ENCODE measurements at places on chromosomes 3 and 15.
A peak's percentile ranks its signal among the peaks of the same experiment; 100 is the strongest.

- no peak for DNase-seq
Measured at GRCh38 chr3:44159696-44160300, 81.9 kb upstream of the TOPAZ1 start.

GRCh38 chr3:149609595-149609994, 48.2 kb downstream of the WWTR1 start:
- no peak for DNase-seq

GRCh38 chr3:114666623-114667022, 372.8 kb downstream of the TIGIT start:
- no peak for DNase-seq

DNA sequence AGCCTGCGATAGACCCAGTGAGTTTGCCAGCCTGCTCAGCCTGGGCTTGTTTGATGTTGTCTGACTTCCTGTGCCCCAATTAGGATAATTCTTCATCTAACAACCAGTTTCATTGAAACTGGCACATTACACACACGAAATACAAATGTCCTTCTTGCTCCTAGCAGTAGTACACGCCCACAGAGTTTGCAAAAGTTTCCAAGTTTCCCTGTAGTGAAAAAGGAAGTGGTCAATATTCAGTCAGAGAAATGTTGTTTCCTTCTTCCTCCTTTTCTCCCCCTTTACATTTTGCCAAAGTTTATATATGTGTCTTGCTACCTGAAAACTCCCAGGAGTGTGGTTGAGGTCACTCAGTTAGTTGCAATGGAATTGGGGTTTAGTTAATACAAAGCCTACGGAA, 58.4 kb upstream of the LRTM1 start:
- no peak for DNase-seq

- peak; percentile 81 for DNase-seq
Measured at GRCh38 chr3:117059067-117059955, 349.7 kb downstream of the TUSC7 start.

- no peak for DNase-seq
Measured at GRCh38 chr3:143306407-143306806, 186.8 kb downstream of the CHST2 start.

GRCh38 chr3:140736863-140737460, 59.1 kb downstream of the TRIM42 start:
- DNase-seq = peak; percentile 48

DNA sequence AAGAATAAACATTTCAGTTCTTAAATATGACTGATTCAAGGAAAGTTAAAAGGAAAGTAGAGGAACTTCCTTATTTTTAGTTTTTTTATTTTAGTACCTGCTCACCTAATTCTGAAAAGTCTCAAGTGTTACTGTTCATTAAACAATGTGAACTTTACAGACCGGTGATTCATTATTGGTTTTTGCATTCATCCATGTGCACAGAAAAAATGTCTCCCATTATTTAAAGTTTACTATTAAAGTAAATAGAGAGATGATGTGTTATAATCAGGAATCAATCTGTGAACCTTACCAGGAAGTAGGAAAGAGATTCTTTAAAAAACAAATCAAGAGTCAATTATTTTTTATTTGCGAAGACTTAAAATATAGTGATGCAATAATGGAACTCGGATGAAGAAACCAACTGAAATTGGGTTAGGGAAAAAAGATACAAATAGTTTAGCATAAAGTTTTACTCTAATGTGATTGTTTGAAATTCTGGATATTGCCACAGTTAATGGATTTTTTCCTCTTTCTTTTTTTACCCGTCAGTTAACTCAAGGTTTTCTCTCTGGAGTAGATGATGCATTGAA, 119.4 kb upstream of the SAMMSON start:
- DNase-seq = no peak

DNA sequence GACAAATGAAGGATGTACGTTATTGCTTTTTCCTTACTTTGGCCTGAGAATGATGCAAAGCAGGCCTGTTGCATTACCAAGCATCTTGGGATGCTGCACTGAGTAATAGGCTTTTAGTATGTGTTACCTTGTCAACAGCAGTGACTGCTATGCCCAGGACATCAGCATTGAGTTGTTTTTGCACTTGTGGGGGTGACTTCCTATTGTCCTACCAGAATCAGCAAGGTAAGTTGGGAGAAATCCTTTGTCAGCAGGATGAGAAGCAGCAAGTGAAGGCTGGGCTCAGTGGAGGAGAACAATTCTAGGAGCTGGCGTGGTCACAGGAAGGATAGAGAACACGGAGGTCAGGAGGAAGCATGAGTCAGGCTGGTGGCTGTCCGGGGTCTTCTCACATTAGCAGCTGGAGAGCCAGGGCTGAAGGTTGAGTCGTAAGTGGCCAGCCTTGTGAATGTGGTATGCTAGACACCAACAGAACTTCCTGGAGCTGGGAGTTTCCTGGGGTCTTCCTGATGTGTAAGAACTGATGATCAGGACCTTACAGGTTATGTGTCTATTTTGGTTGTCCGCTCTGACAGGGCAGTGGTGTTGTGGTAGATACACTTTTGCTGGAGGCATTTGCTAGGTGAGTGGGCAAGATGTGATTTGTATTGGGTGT, 142.7 kb downstream of the FNDC3B start:
- no peak for DNase-seq

DNA sequence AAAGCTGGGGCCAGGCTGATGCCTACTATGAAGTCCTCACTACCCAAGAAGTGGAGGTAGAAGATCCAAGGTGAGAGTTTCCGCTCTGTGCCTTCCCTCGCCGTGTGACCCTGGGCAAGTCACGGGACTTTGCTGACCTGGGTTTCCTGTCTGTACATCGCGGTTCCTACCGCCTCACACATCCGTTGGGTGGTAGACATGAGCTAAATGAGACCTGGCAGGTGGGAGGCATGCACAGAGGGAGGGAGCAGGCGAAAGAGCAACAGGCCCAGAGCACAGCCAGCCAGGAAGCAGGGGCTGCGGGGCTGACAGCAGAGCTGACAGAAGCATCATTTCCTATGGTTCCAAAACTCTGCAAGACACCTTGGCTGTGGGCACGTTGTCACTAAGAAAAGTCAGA, 157.3 kb upstream of the BHLHE40 start:
- DNase-seq = no peak

- no peak for DNase-seq
Measured at GRCh38 chr15:62432702-62433398, 267.8 kb upstream of the C2CD4B start.

- no peak for DNase-seq
Measured at GRCh38 chr3:39671116-39671515, 138.3 kb upstream of the MYRIP start.

DNA sequence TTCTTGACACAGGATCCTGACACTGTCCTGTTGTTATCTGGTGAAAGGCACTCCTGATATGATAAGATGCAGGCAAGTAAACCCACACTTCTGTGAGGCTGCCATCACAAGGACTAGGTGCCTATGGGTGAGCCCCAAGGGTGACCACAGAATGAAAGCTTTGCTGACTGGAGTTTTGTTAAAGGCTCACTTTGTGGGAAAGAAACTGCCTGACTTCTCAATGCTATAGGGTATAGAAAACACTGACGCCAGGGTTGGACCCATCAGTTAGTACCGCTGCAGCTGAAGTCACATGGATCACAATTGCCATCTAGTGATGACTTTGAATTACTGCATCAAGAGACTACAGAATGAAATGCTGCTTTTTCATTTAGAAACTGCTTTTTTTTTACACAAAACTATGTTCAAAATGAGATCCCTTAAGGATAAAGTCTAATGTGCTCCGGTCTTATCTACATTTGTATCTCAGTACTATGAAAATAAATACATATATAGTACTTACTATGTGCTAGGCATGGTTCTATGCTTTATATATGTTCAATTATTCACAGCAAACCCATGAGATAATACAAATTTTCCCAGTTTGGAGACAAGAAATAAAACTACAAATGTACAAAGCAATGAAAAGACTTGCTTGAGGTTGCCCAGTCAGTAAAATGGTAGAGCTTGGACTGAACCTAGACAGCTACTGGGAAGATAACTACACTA, 64.2 kb upstream of the CMSS1 start:
- peak; percentile 56 for DNase-seq

- DNase-seq = no peak
Measured at GRCh38 chr15:83282776-83283137, 1.7 kb downstream of the BNC1 start.

GRCh38 chr15:79724312-79724711, 172.5 kb downstream of the MTHFS start:
- DNase-seq = no peak

DNA sequence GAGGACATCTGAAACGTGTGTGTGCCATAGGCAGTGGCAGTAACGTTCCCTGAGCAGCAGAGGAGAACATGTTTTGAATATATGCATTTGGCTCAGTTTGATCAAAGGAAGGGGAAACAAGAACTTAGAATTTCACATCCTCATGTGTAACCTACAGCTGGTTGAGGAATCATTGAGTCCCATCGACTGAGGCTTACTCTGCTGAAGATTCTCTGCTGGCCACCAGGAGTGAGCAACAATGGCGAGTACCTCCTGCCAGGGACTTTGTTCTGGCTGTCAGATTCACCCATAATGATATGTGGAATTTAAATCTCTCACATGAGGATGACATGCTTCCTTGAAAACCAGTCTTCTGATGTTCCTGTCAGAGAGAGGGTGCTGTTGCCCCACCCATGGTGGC, 21.3 kb downstream of the GORASP1 start:
- DNase-seq = no peak

DNA sequence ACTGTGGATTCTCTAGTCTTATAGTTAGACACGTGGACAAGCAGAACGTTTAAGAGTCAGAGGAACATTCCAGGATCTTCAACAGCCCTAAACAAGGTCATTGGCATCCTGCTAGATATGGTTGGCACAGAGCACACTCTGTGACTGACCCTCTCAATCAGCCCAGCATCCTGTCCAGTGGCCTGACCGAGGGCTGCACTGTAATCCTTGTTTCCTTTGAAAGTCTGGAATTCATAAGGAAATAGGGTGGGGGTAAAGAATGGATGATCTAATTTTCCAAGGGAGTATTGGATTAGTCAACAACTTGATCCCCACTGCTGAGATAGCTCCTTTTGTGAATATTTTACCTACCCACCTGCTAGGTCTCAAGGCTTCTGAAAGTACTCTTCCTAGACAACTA, 94.5 kb upstream of the DLG1 start:
- no peak for DNase-seq

GRCh38 chr3:56621681-56622080, 61.4 kb downstream of the TASOR start:
- DNase-seq = no peak

GRCh38 chr3:39479701-39480414, 12.4 kb downstream of the MOBP start:
- no peak for DNase-seq

DNA sequence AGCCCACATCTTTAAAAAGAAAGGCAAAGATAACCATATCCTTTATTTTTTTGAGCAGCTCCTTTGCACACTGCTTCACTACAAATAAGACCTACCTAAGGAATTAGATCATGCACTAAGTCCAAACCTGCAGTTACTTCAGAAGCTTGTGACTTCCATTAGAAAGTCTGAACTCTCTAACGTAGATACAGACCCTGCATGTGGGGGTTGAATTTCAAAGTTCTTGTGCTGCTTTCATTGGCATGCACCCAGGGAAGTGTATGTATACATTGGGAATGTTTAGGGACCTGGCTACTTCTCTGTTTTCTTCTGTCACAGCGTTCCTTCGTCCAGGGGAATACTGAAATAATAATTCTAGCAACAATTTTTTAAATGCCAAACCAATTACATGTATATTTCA, 185.2 kb upstream of the IL12A start:
- DNase-seq = no peak

DNA sequence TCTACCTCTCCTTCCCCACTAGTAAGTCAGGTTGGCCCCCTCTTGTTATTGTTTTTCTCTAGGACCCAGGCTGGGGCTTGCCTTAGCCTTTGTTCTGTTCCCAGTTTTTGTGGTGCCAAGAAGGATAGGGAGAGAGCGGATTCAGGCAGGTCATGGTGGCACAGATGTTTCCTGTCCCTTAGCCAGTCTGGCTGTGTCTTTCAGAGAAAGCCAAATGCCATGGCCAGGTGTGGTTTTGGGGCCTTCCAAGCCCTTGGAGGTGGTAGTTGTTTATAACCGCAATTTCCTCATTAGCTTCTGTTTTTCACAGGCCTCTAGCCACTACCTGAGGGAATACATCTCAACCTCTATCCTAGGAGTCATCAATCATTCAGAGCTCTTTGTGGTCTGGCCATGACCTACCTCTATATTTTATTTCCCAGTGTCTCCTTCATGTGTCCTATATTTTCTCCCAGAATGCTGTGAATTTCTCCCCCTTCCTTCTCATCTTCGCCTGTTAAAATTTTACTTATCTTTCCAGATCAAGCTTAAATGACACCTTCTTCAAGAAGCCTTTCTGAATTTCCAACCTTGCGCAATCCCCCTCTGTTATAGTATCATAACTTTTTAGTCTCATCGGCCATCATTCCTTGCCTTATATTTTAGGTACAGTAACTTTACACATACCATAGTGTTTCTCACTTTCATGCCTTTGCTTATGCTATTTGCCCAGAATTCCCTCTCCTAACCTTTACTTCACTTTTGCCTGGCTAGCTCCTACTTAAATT, 38.2 kb downstream of the TIMP4 start:
- no peak for DNase-seq

DNA sequence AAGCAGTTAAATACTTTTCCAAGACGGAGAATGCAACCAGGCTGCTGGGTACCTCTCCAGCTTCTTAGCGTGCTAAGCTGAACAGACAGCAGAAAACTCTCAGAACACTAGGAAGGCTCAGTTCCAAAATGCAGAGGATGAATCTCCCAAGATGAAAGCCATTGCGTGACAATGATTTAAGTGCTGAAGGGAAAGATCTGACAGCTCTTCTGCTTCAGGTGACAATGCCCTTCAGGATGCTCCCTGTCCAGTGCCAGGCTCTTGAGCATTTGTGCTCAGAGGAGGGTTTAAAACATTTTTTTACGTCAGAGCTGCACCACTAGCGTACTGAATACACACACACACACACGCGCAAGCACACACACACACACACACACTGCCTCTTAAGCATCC, 26.3 kb downstream of the ARHGEF3 start:
- no peak for DNase-seq

DNA sequence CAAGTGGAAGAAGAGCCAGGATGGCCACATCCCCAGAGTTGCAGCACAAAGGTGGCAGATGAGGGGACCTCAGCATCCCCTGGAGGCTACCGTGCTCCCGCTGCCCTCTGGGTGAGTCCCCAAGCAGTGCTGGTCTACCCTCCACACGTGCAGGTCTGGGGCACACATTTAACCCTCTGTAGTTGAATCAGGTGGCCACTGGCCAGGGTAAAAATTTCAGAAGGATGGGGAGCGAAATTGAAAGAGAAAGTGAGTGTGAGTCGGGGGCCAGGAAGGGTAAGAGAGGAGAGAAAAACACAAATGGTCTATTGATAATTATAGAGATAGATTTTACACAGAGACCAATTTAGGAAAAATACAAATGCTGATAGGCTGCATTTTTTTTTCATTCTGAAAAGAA, 139.5 kb upstream of the EIF1B start:
- DNase-seq = no peak

GRCh38 chr3:175836617-175837016, 977.5 kb downstream of the NAALADL2 start:
- no peak for DNase-seq

GRCh38 chr15:39204031-39204430, 376.8 kb upstream of the THBS1 start:
- no peak for DNase-seq
